ENCODE measurements at places on chromosomes 1 and 21. TPM values are rescaled to one million over a fixed set of nuclear protein-coding genes. Genes with fewer than 3 reads are reported as not detected.

GRCh38 chr1:95407131-95407885, 173.3 kb downstream of the RWDD3 start:
- H3K4me1 ChIP-seq, result no peaks in the 10 kb centered on the region
- peaks cover 6% of the 10 kb centered on the region for H3K27me3 ChIP-seq
- no peak for DNase-seq
- no peak overlapping the region for H3K27ac ChIP-seq
- H3K4me3 ChIP-seq, result no peak overlapping the region
- H3K36me3 ChIP-seq, result no peaks in the 10 kb centered on the region

DNA sequence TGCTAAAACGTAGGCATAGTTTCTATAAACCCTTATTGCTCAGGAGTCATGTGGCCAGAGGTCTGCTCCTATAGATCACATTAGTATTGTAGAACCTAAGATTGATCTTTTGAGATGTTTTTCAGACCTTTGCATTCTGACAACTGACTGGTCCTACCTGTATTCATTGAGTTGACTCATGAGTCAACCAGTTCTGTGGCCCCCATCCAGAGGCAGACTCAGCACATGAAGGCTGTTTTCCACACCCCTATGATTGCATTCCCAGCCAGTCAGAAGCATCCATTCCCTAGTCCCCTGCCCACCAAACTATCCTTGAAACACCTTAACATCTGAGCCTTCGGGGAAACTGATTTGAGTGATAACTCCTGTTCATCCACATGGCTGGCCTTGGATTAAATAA, 451.7 kb downstream of the SIPA1L2 start:
- no peak overlapping the region for H3K27ac ChIP-seq
- no peaks in the 10 kb centered on the region for H3K36me3 ChIP-seq
- no peak overlapping the region for H3K4me3 ChIP-seq
- H3K27me3 ChIP-seq, result peaks cover 7% of the 10 kb centered on the region

- H3K4me1 ChIP-seq, result peaks cover 4% of the 10 kb centered on the region
- peaks cover 3% of the 10 kb centered on the region for H3K27me3 ChIP-seq
- no peak overlapping the region for H3K4me3 ChIP-seq
- no peak for DNase-seq
- H3K36me3 ChIP-seq, result no peaks in the 10 kb centered on the region
- no peak overlapping the region for H3K27ac ChIP-seq
Measured at GRCh38 chr21:38858026-38858811, 52.5 kb downstream of the ETS2 start.

DNA sequence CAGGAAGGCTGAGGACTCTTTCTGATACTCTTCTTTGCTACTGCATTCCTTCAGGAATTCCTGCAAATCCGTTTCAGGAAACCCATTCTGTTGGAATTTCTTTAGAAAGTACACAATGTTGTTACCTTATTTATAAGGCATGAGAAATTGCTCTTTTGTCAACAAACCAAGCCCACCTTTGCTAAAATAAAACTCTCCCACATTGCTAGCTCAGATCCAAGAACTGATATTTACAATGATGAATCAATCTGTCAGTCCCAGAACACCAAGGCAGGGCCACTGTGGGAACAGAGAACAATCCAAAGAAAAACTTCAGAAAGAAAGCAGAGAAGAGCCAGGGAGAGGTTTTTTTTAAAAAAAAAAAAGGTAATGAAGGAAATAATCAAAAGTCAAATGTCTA, 36.6 kb upstream of the LPAR3 start:
- H3K36me3 ChIP-seq, result peaks cover 13% of the 10 kb centered on the region
- no peak overlapping the region for H3K27ac ChIP-seq
- no peak overlapping the region for H3K4me3 ChIP-seq
- H3K4me1 ChIP-seq, result peaks cover 21% of the 10 kb centered on the region
- no peaks in the 10 kb centered on the region for H3K27me3 ChIP-seq

DNA sequence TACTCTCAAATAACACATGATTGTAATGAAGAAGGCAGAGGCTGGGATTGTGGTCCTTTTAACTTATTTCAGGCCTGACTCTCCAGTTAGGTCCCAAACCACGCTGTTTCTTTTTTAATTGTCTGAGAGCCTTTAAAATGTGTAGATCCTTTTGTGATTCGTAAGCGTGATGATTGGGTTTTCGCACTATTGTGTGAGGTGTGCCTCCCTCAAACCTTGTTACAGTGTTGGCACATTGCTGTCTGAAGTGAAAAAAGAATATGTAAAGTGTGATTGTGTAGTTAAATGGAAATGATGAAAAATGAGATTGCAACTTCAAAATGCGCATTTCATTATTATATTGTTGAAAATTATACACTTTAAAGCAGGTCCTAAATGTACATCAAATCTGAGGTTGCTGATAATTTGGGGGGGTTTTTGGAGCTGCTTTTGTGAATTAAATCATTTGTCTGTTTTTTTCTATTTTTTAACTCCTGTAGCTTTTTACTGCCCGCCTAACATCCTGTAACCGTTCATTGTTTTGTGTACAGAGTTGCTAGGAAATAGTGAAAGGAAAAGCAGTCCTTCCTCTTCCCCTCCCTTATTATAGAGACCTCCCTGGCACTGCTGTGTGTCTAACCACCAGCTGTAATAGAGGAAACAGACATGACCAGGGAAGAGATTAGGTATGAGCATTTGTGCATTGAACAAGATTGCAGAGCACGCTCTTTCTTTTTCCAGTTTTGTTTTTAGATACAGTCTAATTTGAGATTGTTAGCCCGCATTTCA, 43.3 kb downstream of the IARS2 start:
- H3K27me3 ChIP-seq, result no peaks in the 10 kb centered on the region
- peaks cover 31% of the 10 kb centered on the region for H3K36me3 ChIP-seq
- H3K4me1 ChIP-seq, result peaks cover 9% of the 10 kb centered on the region
- peak overlapping the region; percentile 14 for H3K27ac ChIP-seq
- H3K4me3 ChIP-seq, result peak overlapping the region; percentile 29
- no peak for DNase-seq

GRCh38 chr1:13536571-13536970, 22.8 kb upstream of the LRRC38 start:
- no peak overlapping the region for H3K4me3 ChIP-seq
- no peak overlapping the region for H3K27ac ChIP-seq
- H3K27me3 ChIP-seq, result no peaks in the 10 kb centered on the region
- H3K4me1 ChIP-seq, result no peaks in the 10 kb centered on the region

DNA sequence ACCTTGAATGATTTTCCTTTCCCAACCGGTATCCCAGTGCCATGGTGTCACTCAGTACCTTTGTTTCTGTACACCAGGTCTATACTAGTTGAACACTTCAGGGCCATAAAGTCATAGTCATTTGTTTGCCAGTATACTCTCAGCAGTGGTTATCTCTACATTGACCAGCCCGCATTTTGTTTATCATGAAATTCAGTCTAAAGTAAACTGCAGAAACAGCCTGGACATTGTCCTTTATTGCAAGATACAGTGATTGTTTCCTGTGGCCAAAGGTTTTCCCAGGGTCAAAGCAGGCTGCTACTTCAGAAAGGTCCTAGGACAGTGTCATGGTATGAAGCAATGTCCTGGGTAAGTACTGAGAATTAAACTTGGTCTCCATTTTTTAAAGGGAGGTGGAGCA, 407.4 kb downstream of the RWDD3 start:
- no peak overlapping the region for H3K27ac ChIP-seq
- no peaks in the 10 kb centered on the region for H3K27me3 ChIP-seq
- no peak overlapping the region for H3K4me3 ChIP-seq
- no peaks in the 10 kb centered on the region for H3K4me1 ChIP-seq
- no peak for DNase-seq

- peaks cover 12% of the 10 kb centered on the region for H3K4me1 ChIP-seq
- no peaks in the 10 kb centered on the region for H3K36me3 ChIP-seq
- peaks cover 66% of the 10 kb centered on the region for H3K27me3 ChIP-seq
- no peak for DNase-seq
- no peak overlapping the region for H3K27ac ChIP-seq
Measured at GRCh38 chr1:11860083-11860482, 1.3 kb upstream of the NPPB start.

- no peaks in the 10 kb centered on the region for H3K27me3 ChIP-seq
- no peak for DNase-seq
- H3K4me1 ChIP-seq, result no peaks in the 10 kb centered on the region
- no peak overlapping the region for H3K4me3 ChIP-seq
- no peaks in the 10 kb centered on the region for H3K36me3 ChIP-seq
- H3K27ac ChIP-seq, result no peak overlapping the region
Measured at GRCh38 chr1:74857676-74858075, 124.7 kb downstream of the TYW3 start.

- peaks cover 2% of the 10 kb centered on the region for H3K27me3 ChIP-seq
- no peak overlapping the region for H3K27ac ChIP-seq
- H3K36me3 ChIP-seq, result no peaks in the 10 kb centered on the region
- no peak overlapping the region for H3K4me3 ChIP-seq
- DNase-seq, result no peak
- H3K4me1 ChIP-seq, result no peaks in the 10 kb centered on the region
Measured at GRCh38 chr1:22875241-22875640, 97.4 kb downstream of the LACTBL1 start.

- peak; percentile 89 for DNase-seq
- peak within 1 kb of the TSS; percentile 90 for H3K4me3 ChIP-seq
Measured at GRCh38 chr1:155208541-155209311, at the start of gene MTX1. TSS of gene MTX1 (plus strand) at chr1:155208695. CDS start at chr1:155208805, 110 bp downstream.

DNA sequence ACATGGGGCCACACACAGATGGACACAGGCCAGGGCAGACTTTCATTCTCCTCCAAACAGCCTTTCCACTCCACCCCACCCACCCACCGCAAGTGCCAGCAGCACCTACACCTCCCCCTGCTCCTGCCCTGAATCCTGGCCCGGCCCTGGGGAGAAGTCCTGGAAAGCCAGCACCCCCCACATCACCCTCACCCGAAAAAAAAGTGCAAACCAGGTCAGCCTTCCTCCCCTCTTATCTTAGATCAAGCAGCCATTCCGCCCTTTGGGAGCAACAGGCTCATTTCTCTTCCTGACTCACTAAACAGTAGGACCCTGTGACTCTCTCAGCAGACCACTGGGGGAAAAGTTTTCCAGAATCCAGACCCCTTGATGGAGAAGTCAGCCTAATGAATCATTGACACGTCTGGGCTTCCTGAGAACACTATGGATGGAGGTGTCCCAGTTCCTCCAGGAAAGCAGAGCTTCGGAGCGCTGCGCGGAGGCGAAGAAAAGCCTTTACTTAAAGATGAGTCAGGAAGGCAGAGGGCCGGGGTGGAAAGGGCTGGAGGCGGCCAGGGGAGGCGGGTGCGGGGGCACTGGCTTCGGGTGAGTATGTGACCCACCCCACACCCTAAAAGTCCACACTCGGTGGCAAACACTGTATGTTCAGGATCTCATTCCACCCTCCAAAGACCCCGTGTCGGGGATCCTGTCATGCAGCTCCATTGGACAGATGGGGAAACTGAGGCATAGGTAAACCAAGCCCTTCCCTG, 588.7 kb downstream of the MATN1 start:
- H3K36me3 ChIP-seq, result no peaks in the 10 kb centered on the region
- H3K27me3 ChIP-seq, result no peaks in the 10 kb centered on the region
- DNase-seq, result no peak
- no peak overlapping the region for H3K4me3 ChIP-seq
- H3K27ac ChIP-seq, result no peak overlapping the region
- H3K4me1 ChIP-seq, result no peaks in the 10 kb centered on the region

DNA sequence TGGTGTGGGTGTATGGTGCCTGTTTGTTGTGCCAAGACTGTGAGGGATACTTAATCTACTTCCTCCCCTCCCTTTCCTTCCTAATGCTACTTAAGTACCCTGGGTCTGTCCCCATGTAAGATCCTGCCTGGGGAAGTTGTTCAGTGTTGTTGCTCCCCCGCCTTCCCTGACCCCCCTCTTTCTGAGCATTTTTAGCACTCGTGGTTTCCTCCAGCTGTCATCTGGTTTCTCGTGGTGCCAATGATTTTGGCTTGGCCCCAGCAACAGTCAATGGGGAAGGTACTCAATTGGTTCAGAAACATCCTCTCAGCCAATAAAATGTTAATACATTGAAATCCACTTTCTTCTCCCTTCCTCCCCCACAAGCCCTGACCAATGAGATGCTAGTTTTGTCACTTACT, 8.0 kb upstream of the B4GALT3 start:
- peak overlapping the region; percentile 97 for H3K27ac ChIP-seq
- H3K27me3 ChIP-seq, result no peaks in the 10 kb centered on the region
- H3K36me3 ChIP-seq, result peaks cover 5% of the 10 kb centered on the region
- peak overlapping the region; percentile 72 for H3K4me3 ChIP-seq
- peak; percentile 63 for DNase-seq
- H3K4me1 ChIP-seq, result peaks cover 64% of the 10 kb centered on the region

DNA sequence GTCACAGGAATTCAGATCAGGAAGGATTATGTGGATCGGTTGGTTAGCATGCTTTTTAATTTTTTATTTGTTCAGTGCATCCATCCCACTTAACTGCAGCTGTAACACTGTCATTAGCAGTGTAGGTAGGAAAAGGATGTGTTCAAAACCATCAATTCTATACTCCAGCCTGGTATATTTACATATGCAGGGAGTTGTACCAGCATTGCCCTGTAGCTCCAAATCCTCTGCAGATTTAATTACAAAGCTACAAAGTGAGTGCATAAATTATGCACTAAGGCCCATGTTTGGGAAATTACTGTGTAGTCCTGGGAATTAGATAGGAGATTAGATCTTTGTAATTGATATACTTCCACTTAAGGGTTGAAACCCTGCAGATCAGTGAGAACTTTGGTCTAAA, 15.9 kb upstream of the OSBPL9 start:
- no peak overlapping the region for H3K4me3 ChIP-seq
- H3K27ac ChIP-seq, result no peak overlapping the region
- no peaks in the 10 kb centered on the region for H3K4me1 ChIP-seq
- DNase-seq, result no peak

The AGMAT gene
- 8.0 TPM for total RNA-seq

The SPOCD1 gene
- total RNA-seq, result 0.36 TPM

The RNF186 gene
- total RNA-seq, result not detected

The SLC25A34 gene
- total RNA-seq, result 1.6 TPM

Data from activated naive CD8-positive, alpha-beta T cell treated with anti-CD3 and anti-CD28 coated beads, Interleukin-2, amount 10 ng/mL, durations not matched to agents 7 days and 5 days (primary cell).